ENCODE measurements at places on chromosomes 12 and 14.
A peak's percentile ranks its signal among the peaks of the same experiment; 100 is the strongest.

DNA sequence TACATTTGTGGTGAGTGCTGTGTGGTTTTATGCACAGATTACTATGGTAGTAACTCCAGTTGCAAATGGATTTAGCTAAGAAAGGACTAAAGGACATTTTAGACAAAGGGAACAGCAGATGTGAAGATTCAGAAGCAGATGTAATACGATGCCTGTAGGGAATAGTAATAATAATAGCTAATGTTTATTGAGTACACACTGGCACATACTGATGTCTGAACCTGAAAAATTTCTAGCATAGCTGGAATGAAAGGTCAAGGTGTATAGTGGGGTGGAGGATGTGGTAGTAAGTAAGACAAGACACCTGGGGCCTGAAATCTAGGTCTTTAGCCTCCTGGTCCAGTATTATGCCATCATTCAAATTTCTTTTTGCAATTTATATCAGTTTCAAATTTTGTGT, 54.3 kb upstream of the LRTM2 start:
- DNase-seq = no peak

GRCh38 chr12:31201382-31201781, 124.6 kb downstream of the SINHCAF start:
- DNase-seq = no peak

GRCh38 chr12:13697973-13698372, 283.4 kb downstream of the GRIN2B start:
- DNase-seq = no peak

GRCh38 chr12:122190842-122191668, 8.1 kb downstream of the LRRC43 start:
- peak; percentile 5 for DNase-seq

- no peak for DNase-seq
Observed at GRCh38 chr12:94790370-94790769, 140.0 kb upstream of the TMCC3 start.

- no peak for DNase-seq
Observed at GRCh38 chr12:117523971-117524370, 162.5 kb upstream of the NOS1 start.

- peak; percentile 0 for DNase-seq
Observed at GRCh38 chr12:71746974-71747611, 7.6 kb upstream of the RAB21 start.

GRCh38 chr14:53651096-53651740, 305.4 kb downstream of the BMP4 start:
- no peak for DNase-seq

GRCh38 chr12:43740511-43741100, 18.0 kb downstream of the PUS7L start:
- no peak for DNase-seq

DNA sequence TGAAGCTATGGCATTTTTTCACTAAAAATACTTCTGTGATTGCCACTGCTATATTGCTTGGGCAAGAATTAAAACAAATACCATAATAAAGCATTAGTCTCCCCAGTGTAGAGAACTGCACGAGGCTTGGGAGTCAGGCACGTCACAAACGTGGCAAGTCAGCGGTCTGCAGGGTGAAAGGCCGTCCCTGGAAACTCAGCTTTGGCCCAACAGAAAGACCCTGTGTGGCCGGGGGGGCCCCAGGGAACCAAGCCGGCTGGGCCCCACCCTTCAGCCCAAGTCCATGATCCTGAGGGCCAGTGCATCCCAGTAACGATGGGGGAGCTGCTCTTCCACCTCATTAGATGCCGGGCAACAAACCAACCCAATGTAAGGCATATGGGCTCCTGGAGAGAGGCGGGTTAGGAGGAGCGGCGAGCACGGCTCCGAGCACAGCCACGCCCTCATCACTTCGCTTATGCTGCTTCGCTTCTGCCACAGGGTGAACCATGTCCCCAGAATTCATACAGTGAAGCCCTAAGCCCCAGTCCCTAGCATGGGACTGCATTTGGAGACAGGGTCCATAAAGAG, 50.9 kb upstream of the GPR68 start:
- no peak for DNase-seq

GRCh38 chr14:95045106-95045701, 112.1 kb downstream of the DICER1 start:
- DNase-seq = no peak

GRCh38 chr14:100345711-100346110, 22.6 kb downstream of the SLC25A47 start:
- DNase-seq = no peak

GRCh38 chr14:102493585-102493984, 16.0 kb downstream of the ANKRD9 start:
- DNase-seq = no peak

- DNase-seq = peak; percentile 25
Observed at GRCh38 chr14:63745858-63746425, 18.1 kb upstream of the SGPP1 start.

DNA sequence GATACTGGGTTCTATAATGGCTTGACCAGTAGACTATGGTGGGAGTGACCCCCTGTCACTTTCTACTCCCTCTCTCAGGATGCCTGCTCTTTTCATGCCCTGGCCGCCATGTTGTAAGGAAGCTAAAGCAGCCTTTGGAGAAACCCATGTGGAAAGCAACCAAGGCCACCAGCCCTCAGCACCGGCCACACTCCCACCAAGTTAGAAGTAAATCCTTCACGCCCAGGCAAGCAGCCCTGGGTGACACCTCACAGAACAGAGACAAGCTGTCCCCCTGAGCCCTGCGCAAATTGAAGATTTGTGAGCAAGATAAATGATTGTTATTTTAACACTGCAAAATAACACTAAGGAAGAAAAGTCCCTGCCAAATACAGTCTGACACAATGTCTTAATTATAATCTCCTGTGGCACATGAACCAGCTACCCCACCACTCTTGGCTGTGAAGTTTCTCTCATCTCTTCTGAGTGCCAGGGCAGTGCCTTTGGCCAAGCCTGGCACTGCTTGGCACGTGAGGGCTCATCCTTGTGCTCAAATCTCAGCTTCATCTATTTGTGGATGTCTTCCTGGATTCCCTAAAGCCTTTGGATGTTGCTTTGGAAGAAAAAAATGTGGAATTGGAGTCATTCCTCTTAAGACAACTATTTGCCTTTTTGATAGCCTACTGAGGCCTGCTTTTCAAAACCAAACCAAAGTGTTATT, 39.2 kb upstream of the PIWIL1 start:
- DNase-seq = no peak

DNA sequence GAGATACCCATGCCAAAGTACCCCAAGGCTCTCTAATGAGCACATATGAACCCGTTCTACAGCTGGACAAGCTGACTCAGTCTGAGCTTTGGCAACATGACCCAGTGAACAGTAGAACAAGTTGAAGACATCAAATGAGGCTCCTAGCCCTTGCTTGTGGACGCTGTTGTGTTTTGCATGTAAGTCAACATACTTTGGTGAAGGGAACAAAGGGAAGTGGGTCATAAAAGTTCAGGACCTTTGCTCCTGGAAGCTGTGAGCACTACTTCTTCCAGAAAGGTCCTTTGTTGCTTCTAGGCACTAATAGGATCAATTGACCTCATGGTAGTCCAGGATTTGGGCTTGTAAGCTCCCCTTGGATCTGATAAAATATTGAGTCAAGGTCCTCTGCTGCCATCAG, 613.5 kb upstream of the TBX3 start:
- no peak for DNase-seq

- DNase-seq = no peak
Observed at GRCh38 chr12:22635812-22636211, 10.8 kb downstream of the ETNK1 start.

DNA sequence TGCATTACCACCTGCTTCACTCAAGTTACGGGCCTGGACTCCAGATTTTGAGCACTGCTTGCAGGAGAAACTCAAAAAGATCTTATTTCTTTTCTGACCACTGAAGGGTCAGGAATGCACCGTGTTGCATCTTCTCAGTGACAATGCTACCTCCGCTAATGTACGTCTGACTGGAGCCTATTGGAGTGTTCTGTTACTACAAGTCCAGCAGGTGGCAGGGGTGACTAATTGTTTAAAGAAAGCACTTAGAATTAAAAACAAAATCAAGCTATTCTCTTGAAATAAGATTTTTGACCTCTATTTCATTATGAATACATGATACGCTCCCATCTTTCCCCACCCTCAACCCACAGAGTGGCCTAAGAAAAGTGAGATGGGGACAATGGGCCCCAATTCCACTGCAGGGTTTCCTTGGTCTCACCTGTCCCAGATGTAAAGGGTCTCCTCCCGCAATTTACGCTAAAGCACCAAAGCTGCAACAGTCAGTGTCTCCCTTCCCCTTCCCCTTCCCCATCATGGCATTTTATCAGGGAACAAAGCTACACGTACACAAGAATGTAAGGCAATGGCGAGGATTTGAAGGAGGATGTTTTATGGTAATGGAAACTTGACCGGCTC, 2.2 kb downstream of the TBPL2 start:
- DNase-seq = no peak

GRCh38 chr12:46430340-46430948, 57.9 kb upstream of the SLC38A2 start:
- DNase-seq = no peak

DNA sequence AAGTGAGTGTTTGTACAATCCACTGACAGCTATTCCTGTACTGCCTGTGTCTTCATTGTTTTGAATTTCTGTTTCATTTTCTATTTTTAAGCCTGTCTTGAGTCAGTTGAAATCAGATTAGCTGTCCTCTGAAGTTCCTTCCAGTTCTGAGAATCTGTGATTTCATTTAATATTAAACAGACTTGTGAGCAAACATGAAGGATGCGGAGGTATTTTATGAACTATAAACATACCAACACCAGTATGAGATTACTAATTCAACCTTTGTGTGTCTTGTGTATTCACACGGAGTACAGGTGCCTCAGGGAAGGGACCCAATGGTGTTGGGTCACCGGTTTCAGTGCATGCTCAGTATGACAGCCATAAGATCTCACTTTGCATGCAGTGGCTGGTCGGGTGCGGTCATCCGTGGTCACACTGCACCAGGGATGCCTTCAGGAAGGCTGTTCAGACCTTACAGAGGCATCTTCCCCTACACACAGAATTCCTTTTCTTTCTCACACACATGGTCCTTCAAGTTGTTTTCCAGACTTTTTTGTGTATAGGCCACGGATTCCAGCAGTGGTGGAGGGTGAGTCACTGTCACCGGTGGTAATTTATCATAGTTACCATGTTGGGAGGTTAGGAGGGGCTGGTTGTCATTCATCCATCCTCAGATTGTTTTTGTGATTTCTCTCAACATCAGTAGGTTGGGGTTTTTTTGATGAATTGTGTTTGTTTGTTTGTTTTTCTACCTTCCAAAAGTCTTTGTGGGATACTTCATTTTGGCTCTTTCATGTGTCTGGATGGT, 103.0 kb upstream of the SFSWAP start:
- no peak for DNase-seq

- DNase-seq = no peak
Observed at GRCh38 chr12:101051901-101052550, 158.0 kb downstream of the SLC5A8 start.

- DNase-seq = no peak
Observed at GRCh38 chr12:49131894-49132461, 783 bp upstream of the TUBA1B start.

GRCh38 chr14:68955164-68955850, 23.8 kb downstream of the ACTN1 start:
- DNase-seq = no peak

DNA sequence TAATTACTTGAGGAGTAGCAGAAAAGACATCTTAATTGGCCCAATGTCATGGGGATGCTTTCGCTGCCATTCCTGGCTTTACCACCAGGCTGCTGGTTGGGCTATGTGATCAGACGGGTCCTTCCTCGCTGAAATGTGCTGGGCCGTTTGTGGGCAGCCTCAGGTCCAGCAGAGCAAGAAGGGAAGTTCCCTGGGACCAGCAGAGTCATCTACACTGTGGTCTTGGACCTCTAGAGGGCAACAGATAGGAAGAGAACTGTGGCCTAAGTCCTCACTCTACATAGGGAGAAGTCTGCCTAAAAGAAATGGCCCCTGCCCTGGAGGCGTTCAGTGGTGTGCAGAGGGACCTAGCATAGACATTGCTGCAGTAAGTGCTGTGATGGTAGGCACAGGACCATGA, 10.9 kb downstream of the EVL start:
- no peak for DNase-seq

DNA sequence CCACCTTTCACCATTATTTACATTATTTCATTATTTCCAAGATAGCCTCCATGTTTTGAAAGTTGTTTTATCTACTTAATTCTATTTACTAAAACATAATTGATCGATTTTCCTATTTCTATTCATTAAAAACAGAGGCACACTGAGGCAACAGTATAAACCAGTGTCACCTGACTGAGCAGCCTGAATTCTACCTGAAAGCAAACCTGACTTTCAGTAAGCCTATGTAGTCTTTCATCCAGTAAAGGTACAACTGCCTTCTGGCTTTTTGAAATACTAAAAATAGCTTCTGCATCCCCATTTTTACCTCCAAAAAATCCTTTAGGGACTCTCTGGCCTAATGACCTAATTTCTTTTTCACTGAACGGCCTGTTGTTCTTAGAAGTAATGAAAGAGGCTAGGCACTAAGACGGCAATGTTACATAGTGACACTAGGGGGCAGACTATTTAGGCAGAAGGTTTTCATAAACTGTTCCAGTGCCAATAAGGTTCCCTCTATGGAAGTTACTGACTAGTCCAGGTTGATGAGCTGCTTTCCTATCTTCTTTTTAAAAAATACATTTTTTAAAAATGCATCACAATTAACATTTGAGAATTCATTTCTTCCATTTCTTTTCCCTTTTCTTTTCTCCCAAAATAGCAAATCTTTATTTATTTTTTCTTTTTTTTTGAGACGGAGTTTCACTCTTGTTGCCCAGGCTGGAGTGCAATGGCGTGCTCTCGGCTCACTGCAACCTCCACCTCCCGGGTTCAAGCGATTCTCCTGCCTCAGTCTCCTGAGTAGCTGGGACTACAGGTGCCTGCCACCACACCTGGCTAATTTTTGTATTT, 17.5 kb downstream of the ANAPC5 start:
- DNase-seq = no peak

DNA sequence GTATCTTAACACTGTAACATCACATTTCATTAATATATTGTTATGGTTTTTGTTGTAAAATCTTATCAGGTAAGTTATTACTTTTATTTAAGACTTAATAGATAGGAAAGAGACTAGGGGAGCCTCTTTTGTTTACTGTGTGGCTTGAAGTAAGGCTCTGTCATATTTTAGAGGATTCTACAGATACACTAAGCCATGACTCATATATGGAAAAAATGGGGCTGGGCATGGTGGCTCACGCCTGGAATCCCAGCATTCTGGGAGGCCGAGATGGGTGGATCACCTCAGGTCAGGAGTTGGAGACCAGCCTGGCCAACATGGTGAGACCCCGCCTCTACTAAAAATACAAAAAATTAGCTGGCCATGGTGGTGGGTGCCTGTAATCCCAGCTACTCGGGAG, 23.6 kb upstream of the NPFF start:
- no peak for DNase-seq

- no peak for DNase-seq
Observed at GRCh38 chr12:89382328-89382727, 30.0 kb upstream of the DUSP6 start.

- DNase-seq = peak; percentile 87
Observed at GRCh38 chr12:47705566-47706425, at the start of gene RPAP3. RPAP3 (minus strand) TSS chr12:47706030; CDS start chr12:47702840, 3,190 bp downstream.

All from NK-92 treated with Interleukin-12 subunit alpha and Interleukin-12 subunit beta, amount 100 ng/mL, for 24 hours (cell line).